Stimulated activated CD8-positive, alpha-beta memory T cell treated with anti-CD3 and anti-CD28 coated beads, Interleukin-2, amount 100 ng/mL, for 48 hours (primary cell): ENCODE measurements at places on chromosomes 5 and 9.

GRCh38 chr5:966941-967340, 41.7 kb upstream of the NKD2 start:
- no peak for DNase-seq

GRCh38 chr5:33336891-33337636, 103.7 kb upstream of the TARS1 start:
- DNase-seq = no peak

DNA sequence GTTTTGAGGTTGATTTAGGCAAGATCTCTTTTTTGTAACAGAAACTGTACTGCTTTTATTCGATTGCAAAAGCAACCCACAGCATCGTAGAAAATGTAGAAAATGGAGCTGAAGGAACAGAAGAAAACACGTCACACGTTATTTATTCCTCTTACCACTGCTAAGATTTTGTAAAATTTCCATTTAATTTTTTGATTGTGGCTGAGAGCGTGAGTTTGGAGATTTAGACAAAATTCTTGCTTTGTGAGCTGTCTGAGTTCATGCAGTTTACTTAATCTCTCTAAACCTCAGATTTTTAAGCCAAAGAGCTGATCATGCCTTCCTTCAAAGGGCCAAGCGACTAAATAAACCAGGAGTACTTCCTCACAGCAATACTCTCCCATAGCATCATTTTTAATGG, 24.8 kb downstream of the DPYSL3 start:
- no peak for DNase-seq

GRCh38 chr9:77773381-77773780, 125.3 kb upstream of the GNA14 start:
- no peak for DNase-seq

GRCh38 chr9:5958273-5958672, 57.2 kb downstream of the RANBP6 start:
- no peak for DNase-seq

- no peak for DNase-seq
Observed at GRCh38 chr5:153572411-153573145, 82.1 kb downstream of the GRIA1 start.

- peak; percentile 56 for DNase-seq
Observed at GRCh38 chr9:127451858-127452656, 747 bp downstream of the LRSAM1 start.

DNA sequence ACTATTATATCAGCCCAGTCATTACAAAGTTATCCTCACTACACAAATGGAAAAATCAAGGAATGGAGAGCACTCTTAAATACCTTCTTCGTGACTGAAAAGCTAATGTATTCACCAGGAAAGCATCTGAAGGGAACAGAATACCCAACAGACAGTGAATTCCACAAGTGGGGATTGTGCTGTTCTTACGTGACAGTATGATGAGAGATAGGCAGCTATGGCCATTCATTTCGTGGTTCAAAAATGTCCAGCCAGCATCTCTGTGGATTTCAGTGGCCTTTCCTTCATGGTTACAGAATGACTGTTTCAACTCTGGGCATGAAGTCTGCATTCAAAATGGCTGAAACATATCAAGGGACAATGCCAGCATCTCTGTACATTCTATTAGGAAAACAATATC, 323.8 kb downstream of the PRELID2 start:
- DNase-seq = no peak

GRCh38 chr5:52725808-52726207, 61.9 kb upstream of the ITGA1 start:
- no peak for DNase-seq

- DNase-seq = no peak
Observed at GRCh38 chr9:23088932-23089364, 642.3 kb downstream of the DMRTA1 start.

DNA sequence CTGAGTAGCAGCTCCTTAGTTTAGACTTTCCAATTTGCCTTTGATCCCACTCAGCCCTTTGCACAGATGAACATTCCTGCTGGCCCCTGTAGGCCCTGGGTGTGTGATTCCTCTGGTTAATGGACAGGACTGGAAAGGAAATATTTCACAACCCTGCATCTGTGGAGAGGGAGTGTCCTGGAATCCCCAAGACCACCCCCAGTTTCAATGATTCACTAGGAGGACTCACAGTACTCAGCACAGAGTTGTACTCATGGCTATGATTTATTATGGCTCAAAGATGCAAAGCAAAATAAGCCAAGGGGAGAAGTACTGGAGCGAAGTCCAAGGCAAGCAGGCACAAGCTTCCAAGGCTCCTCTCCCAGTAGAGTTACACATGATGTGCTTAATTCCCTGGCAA, 42.4 kb upstream of the TJP2 start:
- DNase-seq = no peak

DNA sequence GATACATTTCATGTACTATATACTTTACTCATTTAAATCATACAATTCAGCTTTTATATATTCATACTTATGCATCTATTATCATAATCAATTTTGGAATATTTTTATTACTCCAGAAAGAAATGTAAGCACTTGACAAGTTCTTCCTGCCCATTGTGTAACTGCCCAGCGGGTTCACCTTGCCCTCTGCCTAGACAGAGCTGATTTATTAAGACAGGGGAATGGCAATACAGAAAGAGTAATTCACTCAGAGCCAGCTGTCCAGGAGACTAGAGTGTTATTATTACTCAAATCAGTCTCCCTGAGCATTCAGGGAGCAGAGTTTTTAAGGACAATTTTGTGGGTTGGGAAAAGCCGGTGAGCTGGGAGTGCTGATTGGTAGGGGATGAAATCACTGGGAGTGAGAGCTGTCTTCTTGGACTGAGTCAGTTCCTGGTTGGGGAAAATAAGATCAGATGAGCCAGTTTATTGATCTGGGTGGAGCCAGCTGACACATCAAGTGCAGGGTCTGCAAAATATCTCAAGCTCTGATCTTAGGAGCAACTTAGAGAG, 16.1 kb upstream of the SPIN1 start:
- DNase-seq = no peak

DNA sequence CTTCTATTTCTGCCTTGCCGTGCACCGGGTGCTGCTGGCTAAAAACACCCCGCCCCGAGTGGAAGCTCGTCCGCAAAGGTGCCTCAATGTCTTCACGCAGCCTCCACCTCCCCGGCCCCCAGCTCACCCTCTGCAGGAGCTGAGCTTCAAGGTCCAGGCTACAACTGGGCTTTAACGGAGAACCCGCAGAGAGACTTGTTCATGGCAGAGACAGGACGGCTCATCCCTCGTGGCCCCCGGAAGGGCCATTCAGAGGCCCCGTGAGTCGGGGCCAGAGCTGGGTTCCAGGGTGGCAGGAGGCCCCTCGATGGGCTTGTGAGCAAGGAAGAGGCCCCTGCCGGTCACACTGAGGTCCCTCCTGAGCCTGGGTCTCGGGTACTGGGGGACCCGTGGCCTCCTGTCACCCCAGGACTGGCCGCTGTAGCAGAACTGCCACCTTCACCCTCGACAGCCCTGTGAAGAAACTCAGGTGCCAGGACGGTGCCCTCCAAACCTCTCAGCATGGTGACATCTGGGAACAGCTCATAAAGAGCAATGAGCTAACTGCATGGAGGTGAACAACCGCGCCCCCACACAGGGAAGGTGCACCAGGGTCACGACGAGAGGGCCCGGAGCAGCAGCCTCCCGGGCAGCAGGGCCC, 58.0 kb upstream of the UBAC1 start:
- DNase-seq = no peak

- DNase-seq = no peak
Observed at GRCh38 chr9:107059220-107059619, 196.3 kb downstream of the ZNF462 start.

DNA sequence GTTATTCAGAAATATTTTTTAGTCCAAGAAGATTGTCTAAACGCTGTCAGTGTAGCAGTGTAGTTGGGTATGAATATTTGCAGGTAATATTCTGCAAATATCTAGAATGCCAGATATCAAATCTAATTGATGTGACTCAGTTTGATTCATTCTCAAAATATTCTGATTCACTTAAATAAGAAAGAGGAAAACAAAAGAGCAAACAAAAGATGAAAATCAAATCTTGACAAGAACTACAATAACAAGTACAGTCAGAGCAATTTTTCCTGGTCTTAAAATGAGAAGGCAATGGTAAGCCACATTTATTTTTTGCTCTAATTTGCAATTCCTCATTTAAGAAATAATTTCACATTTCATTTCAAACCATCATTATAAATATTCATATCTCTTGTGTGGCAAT, 36.0 kb downstream of the MRPS30 start:
- DNase-seq = no peak

GRCh38 chr5:177195307-177195952, 61.9 kb downstream of the NSD1 start:
- no peak for DNase-seq

GRCh38 chr5:116699332-116699731, 124.7 kb upstream of the SEMA6A start:
- DNase-seq = no peak

DNA sequence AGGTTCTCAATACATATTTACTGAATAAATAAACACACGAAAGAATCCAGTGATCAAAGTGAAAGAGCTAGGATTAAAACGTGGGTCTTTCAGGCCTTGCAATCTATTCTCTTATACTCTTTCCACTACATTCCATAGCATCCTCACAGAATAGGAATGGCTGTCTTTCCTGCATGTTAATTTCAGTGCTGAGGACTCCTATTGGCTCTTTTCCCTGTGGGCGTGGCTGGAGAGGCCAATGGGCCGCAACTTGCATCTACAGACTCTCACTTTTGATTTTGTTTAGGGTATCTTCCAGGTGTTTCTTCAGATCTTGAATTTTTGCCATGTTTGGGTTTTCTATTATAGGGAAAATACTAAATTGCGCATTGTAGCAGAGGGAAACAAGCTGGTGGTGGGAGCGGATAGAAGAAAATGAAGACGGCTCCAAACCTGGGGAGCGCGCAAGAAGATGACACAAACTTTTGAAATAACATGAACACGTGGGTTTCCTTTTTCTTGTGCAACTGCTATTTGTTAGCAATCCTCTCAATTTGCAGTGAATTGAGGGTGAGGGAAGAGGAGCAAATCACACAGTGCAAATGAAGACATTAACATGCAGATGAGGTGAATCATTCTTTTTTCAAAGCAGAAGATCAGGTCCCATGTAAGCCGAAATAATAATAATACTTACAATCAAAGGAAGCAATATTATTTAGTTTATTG, 93.9 kb downstream of the GCNT1 start:
- DNase-seq = no peak

- peak; percentile 22 for DNase-seq
Observed at GRCh38 chr5:76818844-76819831, at the start of gene F2RL1. F2RL1 (plus strand) TSS chr5:76819030; CDS start chr5:76819183, 153 bp downstream.

GRCh38 chr9:126698756-126699155, 85.0 kb downstream of the LMX1B start:
- no peak for DNase-seq

- DNase-seq = no peak
Observed at GRCh38 chr5:462051-462481, 19.1 kb downstream of the EXOC3 start.

DNA sequence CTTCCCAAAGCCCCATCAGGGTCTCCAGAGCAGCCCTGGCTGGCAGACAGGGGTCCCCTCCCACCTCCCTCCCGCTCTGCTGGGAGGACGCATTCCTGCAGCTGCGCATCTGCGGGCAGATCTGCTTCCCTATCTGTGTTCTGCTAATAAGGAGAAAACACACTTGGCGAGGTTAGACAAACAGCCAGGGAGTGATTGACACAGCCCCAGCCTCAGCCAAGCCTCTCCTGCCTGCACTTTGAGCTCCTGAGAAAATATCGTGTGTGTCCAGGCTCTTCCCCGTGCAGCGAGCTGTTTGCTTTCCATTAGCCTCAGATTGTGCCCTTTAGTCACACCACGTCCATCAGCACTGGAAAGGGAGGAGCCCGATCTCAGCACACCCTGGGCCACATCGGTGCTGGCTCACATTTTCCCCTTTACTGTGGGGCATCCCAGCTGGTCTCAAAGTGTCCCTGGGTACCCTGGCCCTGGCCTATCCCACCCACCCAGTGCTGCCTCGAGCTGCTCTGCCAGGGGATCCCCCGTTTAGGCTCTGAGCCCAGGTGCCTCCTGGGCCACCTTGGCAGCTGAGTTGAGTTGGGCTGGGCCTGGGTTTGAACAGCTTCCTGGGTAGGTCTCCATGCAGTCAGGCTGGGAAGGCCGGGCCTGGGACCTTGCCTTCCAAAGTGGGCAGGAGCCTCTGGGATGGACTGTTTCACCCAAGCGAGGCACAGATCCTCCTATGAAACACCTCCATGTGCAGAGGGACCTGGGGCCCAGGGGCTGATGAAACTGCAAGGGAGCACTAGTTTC, 61.1 kb downstream of the BARX1 start:
- no peak for DNase-seq

DNA sequence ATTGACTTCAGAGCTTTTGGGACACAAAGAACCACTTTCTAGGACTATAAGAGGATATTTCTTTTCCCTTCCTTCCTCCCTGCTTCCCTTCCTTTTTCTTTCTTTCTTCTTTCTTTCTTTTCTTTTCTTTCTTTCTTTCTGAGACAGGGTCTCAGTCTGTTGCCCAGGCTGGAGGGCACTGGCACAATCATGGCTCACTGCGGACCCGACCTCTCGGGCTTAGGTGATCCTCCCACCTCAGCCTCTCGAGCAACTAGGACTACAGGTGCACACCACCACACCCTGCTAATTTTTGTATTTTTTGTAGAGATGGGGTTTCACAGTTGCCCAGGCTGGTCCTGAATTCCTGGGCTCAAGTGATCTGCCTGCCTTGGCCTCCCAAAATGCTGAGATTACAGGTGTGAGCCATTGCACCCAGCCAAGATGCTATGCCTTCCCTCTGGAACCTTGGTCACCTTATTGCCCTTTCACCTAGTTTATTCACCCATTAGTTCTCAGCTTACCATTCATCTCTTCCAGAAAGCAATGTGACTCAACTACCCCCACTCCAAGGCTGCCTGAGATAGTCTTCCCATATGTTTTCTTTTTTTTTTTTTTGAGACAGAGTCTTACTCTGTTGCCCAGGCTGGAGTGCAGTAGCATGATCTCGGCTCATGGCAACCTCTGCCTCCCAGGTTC, 10.1 kb downstream of the PLIN2 start:
- no peak for DNase-seq

DNA sequence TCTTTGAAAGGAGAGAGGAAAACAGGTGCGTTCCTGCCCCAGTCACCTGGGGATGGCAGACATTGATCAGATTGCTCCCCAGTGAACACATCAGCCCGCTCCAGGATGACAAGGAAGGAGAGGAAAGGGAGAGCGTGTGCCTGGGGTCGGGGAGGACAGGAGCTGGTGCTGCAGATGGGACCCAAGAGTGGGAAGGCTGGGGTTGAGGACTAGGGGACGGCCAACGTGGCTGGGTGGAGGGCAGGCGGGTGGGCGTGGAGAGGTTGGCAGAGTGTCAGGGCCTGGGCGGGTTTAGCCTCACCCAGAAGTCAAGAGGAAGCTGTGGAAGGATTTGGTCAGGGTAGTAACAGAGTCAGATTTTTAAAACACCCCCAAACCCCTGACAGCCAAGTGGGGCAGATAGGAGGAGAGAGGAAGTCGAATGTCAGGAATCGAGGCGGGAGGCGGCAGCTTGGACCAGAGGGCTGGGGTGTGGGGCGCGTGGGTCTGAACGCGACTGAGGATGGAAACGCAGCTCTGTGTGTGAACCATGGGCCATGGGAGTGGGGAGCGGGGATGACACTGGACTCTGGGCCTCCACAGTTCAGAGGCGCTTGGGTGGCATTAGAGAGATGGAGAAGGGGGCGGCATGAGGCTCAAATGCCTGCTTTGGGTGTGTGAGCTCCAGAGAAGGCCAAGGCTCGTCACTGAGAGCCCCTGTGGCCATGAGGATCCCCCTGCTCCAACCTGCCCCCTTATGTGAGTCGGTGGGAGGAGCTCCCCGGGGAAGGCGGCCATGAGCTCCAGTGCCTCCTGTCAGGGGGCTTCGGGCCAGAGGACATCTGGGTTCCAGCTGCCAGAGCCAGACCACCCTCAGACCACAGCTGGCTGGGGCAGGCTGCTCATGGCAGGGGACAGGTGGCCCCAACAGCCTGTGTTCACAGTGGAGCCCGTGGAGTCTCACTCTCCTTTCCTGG, 24.6 kb downstream of the LAMC3 start:
- no peak for DNase-seq
